ENCODE measurements at places on chromosomes 16 and 17.

DNA sequence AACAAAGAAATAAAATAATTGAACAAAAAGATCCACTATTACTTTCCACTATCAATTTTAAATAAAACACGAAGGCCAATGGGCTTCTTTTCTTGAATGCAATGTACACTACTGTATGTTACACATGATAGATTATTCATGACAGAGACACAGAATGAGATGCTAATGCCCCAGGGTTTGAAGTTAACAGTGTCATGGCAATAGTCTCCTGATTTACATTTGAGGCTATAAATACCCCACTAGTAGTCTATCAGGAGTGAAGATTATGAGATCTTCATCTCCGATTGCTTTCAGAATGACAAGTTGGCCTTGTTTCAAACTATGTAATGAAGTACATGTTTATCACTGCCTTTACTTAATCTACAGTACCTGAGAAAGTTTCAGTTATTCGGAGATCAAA is 84.4 kb downstream of the RPGRIP1L start:
- DNase-seq: no peak

DNA sequence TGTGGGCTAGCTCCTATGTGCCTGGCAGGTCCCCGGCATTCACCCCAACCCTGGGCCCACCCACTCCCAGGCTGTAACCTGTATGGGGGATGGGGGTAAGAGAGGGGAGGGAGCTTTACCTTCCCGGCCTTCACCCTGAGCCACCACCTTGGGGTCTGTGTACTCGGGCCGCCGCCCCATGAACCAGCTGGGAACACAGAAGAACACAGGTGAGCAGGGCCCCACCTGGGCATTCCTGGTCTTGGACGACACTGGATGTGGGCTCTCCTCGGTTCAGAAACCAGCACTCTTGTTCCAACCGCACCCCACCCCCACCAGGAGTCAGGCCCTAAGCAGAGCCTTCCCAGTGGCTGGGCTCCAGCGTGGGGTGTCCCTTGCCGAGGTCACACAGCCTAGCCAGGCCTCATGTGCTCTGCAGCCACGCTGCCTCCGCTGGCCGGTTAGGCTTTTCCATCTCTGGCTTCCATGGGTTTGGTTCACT is 18.8 kb downstream of the B9D1 start:
- DNase-seq: no peak

GRCh38 chr16:49754495-49755312 is 101.2 kb downstream of the ZNF423 start:
- no peak for DNase-seq

- peak; percentile 15 for DNase-seq
Observed at GRCh38 chr17:12545877-12546513, 119.7 kb upstream of the MYOCD start.

DNA sequence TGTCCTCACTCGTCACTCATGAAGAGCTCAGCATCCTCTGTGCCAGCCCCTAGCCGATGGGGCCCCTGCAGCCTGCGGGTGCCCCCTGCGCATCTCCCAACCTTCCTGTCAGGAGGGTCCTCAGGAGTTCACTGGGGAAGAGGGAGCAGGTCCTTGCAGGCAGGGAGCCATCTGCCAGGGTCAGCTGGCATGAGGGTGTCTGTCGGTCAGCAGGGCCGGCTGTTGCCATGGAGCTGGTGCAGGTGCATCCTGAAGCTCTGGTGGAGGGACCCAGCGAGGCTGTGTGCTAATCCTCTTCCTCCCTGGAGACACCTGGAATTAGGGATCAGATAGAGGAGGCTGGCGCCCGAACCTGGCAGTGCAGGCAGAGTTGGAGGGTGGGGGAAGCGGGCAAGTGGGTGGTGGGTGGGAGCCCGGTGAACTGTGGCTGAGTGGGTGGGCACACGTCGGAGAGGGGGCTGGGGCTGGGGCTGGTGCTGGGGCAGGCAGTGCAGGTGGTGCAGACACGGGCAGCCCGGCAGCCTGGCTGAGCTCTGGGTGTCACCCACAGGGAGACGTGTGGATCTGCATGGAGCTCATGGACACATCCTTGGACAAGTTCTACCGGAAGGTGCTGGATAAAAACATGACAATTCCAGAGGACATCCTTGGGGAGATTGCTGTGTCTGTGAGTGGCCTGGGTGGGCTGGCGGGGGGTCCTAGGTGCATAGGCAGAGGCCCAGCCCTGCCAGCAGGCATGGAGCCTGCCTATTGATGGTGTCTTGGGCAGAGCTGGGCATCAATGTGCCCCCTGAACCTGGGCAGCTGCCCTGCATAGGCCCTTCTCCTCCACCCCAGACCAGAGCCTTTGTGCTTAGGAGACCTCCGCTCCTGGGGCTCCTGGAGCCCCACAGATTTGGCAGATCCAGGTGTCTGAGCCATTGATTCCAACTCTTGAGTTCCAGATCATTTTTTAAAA is 17.4 kb downstream of the MAP2K3 start:
- DNase-seq: no peak

DNA sequence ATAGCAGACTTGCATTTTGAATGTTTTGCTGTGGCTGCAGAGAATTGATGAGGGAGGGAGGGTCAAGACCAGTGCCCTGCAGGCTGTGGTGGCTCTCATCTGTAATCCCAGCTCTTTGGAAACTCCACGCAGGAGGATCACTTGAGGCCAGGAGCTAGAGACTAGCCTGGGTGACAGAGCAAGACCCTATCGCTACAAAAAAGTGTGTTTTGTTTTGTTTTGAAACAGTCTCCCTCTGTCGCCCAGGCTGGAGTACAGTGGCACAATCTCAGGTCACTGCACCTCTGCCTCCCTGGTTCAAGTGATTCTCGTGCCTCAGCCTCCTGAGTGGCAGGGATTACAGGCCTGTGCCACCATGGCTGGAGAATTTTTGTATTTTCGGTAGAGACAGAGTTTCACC is 1.9 kb upstream of the UBE2G1 start:
- DNase-seq: no peak

DNA sequence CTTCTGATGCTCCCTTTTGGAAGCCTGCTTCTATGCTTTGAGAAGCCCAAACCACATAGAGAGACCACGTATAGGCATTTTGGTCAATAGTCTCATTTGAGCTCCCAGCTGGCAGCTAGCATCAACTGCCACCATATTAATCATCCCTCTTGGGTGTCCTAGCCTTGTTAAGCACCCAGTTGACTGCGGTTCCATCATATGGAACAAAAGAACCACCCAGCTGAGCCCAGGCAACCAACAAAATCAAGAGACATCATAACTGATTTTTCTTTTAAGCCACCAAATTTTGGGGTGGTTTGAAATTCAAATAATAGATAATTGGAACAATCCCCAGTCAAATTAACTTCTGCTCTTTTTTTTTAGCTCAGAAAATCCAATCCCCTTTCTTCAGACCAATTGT is 53.9 kb downstream of the HS3ST3B1 start:
- DNase-seq: no peak

DNA sequence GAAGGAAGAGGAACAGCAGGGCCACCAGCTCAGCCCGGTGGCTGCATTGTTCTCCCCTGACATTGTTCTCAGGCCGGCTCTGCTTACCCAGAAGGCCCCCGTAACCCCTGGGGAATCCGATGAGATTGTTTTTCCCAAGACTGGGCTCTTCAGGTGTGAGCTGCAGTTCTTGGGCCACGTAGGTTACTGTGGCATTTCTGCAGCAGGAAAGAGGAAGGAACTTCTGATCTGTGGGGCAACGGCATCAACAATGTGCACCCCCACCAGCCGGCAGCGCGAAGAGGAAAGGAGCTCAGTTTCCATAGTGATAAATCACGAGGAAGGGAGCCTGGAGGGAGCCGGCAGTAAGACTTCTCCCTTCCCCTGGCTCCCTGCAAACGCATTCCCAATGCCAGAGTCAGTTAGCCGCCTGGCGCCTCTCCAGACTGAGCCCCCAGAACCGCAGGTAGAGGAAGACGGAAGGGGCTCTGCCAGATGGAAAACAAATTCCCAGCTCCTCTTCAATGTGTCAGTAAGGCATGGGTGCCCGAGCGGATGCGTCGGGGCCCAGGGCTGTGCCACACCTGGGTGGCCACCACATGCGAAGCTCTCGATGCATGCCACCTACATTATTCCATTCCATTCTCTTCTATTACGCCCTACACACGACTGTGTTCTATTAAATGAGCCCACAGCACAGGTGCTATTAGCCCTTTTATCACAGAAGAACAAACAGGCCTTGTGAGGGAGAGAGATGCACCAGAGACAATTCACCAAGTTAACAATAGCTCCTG is 21.5 kb upstream of the PECAM1 start:
- DNase-seq: no peak

- peak; percentile 90 for DNase-seq
Observed at GRCh38 chr17:29929533-29930408, at the start of gene SSH2. TSS of gene SSH2 (minus strand) at chr17:29930228. CDS start at chr17:29930000, 228 bp downstream.

DNA sequence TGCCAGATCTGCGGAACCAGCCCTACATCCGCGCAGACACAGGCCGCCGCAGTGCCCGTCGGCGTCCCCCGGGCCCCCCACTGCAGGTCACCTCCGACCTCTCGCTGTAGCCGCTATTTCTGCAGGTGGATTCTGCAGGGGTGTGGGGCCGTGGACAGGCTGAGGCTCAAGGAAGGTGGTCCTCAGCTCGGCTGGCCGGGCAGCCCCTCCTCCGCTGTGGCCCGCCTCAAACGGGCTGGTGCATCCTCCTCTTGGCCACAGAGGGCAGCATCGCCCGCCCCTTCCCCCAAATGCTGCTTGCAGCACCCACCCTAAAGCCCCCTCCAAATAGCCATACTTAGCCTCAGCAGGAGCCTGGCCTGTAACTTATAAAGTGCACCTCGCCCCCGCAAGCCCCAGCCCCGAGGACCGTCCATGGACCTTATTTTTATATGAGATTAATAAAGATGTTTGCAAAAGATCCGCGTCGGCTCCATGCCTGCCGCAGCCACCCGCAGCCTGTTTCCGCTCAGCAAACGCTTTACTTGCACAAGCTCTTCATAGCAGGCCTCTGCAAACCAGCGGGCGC is 14.9 kb downstream of the SPATA32 start:
- DNase-seq: peak; percentile 40

GRCh38 chr16:80142281-80142680 is 398.5 kb upstream of the DYNLRB2 start:
- DNase-seq: no peak

DNA sequence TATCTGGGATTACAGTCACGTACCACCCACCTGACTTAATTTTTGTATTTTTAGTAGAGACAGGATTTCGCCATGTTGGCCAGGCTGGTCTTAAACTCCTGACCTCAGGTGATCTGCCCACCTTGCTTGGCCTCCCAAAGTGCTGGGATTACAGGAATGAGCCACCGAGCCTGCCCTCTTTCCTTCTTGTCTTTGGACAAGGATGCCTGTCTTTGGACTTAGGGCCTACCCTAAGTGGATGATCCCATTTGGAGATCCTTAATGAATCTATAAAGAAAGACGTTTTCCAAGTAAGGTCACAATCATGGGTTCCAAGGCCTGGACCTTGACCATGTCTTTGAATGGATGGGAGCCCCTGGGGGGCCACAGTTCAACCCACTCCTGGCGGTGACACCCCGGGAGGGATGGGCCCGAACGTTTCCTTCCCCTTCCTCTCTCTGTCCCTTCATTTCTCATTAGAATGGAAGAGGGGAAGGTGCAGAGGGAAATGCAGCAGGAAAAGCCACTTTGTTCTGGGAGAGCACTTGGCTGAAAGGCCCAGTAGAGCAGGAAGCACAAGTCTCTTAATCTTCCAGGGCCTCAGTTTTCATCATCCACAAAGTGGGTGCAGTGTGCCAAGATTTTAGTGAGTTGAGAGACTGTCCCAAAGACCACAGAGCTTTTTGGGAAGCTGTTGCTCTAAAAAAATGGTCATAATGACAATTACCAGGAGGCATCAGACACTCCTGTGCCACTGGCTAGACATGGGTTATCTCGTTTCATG is 353.3 kb downstream of the SEC14L1 start:
- DNase-seq: no peak

GRCh38 chr16:57289391-57290257 is 5.2 kb upstream of the PLLP start:
- no peak for DNase-seq

GRCh38 chr16:19236561-19237209 is 48.8 kb upstream of the CLEC19A start:
- no peak for DNase-seq

DNA sequence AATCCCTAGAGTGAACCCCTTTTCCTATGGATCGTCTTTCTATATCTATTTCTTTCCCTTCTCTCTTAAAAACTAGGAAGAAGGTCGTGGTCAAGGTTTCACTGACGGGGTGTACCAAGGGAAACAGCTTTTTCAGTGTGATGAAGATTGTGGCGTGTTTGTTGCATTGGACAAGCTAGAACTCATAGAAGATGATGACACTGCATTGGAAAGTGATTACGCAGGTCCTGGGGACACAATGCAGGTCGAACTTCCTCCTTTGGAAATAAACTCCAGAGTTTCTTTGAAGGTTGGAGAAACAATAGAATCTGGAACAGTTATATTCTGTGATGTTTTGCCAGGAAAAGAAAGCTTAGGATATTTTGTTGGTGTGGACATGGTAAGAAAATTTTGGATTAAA is 9.6 kb downstream of the CYLD start:
- no peak for DNase-seq

DNA sequence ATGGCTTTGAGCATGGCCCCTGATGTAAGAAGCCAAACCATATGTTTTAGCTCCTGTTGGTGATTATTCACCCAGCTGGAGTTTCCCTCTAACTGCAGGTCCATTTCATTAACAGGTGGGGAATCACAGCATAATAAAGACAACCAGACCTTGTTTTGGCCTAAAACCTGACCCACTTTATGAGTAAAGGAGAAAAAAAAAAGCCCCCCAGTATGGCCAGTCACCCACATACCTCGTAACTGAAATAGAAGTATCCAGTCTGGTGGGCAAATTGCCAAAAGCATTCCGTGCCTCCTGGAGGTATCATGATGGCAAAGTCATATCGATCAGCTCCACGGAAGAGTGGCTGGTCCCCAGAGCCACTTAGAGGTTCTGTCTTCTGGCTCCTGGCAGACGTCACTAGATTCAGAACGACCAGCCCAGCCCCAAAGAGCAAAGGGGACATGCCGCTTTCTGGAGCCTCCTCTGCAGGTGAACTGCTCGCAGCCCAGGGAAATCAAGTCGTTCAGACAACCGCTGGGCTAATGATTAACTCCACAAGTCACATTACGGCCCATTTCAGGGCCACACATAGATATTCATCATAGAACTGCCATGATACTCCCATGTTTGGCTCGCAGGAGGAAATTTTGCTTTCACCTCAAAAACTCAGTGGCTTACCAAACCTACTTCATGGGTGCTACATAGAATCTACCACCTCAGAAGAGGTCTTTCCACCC is at the start of gene TMED6:
TSS of gene TMED6 (minus strand) at position 478 of the 719 bp plus-strand sequence. CDS start at position 445, 33 bp downstream.
- DNase-seq: no peak

Data from NCI-H1105 (cell line).